ENCODE measurements at places on chromosomes 11 and 22.

GRCh38 chr11:46570790-46571398, 22.9 kb downstream of the AMBRA1 start:
- no peak for DNase-seq

GRCh38 chr11:78657968-78658839, 83.5 kb upstream of the NARS2 start:
- DNase-seq: no peak

DNA sequence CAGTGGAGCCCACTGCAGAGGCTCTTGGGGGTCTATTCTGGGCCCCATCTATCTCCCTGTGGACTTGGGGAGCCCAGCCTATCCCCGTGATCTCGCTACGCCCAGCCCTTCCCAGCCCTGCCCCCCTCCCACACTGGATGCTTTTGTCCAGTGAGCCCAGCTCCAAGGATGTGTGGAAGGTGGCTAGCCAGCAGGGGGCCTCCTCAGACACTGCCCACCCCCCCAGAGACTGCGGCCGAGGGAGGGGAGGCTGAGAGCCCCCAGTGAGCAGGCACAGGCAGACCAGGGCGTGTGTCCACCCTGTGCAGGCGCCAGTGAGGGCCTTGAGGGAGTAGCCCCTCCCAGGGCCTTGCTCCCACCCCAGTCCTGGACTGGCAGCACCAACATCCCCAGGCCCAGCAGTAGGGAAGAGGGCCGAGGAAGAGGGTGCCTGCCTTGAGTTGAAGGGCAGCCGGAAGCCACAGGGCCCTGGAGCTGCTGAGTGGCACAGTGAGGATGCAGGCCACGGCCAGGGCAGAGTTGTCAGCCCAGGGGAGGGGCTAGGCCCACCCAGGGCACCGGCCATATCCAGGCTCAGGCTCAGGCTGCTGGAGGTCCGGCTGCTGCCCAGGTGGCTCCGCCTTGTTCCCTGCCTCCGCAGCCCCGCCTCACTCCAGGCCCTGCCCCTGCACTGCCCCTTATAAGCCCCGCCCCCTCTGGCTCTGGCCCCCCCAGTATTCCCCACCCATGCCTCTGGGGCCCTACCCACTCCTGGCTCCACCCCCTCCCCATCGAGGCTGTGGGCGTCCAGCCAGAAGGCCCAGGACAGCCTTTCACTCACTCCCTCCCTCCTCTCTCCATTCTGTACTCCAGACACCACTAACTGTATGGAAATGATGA, 28.0 kb downstream of the MOB2 start:
- no peak for DNase-seq

DNA sequence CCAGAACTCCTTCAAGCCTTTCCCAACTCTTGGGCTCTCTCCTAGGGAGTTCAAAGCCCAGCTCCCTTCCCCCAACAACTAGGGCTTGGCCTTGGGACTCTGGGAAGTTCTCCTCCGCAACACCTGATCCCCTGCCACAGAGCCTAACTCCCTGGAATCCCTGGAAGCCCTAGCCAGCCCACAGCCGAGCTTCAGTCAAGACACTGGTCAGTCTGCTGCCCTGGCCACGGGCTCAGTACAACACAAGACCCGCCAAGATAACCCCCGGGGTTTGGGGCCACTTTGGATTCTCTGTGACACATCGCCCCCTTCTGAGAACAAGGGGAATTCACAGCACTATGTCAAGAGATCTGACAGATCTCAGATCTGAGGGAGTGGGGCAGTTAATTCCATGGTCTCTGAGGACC, 58.3 kb downstream of the SLC22A12 start:
- DNase-seq: no peak

DNA sequence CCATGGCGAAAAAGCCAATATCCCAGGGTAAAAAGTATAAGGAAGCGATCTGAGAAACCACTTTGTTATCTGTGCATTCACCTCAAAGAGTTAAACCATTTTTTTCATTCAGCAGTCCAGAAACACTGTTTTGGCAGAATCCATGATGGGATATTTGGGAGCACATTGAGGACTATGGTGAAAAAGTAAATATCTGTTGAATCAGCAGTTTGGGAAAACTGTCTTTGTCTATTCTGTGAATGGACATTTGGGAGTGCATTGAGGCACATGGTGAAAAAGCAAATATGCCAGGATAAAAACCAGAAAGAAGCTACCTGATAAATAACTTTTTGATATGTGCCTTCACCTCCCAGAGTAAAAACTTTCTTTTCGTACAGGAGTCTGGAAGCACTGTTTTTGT, 187.4 kb downstream of the OR4A47 start:
- DNase-seq: no peak

DNA sequence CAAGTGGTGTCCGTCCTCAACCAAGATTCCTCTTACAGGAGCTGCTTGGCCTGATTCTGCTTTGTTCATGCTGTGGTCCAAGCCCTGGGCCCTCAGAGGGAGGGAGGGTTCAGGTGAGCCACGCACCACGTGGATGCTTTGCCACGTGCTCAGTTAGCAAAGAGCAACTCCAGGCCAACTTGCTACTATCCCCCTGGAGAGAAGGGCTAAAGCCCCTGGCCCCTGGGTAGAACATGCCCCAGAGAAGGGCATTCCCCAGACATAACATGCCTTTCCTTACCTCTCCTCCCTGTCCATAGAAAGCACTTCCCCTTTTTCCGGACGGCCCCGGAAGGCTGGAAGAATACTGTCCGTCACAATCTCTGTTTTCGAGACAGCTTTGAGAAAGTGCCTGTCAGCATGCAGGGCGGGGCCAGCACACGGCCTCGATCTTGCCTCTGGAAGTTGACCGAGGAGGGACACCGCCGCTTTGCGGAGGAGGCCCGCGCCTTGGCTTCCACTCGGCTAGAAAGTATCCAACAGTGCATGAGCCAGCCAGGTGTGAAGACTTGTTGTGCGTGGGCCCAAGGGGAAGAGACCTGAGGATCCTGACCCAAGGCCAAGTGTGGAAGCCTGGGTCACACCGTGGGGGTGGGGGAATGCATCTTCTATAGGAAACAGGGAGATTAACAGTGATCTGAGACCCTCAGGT, 8.8 kb downstream of the FOXR1 start:
- DNase-seq: no peak

GRCh38 chr11:125192717-125193415, 28.3 kb downstream of the PKNOX2 start:
- DNase-seq: no peak

DNA sequence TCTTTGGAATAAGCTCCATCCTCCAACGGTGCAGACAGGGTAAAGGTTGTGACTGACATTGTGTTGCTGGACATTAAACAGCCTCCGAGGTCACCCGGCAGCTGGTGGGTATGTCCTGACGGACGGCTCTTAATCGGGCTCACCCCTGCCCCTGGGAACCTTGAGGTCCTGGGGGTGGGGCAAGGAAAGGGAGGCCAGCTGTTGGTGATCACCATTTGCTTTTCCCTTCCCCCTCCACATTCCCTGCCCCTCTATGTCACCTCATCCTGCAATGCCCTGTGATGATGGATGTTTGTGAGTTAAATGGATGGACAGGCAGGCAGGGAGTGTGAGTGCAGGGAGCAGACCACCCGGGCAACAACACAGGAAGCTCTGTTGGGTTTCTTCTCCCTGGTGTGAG, 26.3 kb downstream of the APLNR start:
- no peak for DNase-seq

DNA sequence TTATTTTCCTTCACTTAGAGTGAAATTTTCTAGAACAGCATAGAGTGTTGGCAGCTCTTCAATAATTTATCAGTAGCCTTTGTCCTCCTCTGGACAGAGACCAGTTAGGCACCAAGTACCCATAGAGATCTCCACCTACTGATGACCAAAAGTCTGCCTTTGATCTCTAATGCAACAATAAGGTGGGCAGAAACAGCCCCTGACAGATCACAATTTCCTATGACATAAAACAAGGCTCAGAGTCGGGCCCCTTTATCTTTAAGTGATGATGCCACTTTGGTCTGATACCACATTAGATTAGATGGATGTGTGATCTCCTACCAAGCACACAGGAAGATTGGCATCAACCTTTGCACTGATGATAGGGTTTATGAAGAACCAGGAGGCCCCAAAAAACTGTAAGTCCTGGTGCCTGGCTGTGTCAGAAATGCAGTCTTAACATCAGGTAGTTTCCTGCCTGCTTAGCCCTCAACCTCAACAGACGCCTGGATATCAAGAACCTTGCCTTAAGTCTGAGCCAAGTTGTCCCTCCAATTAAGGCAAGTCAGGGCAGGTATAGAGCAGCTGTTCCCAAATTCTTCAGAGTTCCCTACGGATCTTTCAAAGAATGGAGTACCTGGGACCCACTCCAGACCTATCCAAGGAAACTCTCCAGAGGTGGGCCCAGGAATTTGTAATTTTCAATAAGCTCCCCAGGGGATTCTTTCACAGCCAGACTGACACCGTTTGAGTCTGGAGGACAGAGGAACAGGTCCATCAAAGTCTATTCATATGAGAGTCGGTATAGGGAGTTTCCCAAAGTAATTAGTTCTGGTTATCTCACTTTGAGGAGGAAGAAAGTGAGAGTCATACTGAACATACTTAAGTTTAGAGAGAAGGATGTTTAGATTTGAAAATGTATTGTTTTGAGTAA, 30.6 kb upstream of the TMPRSS4 start:
- peak; percentile 25 for DNase-seq

GRCh38 chr11:119205574-119206510, at the start of gene CBL:
TSS of gene CBL (plus strand) at chr11:119206339. CDS start at chr11:119206418, 79 bp downstream.
- DNase-seq: peak; percentile 91

GRCh38 chr11:74138021-74138420, 32.8 kb downstream of the C2CD3 start:
- DNase-seq: no peak

DNA sequence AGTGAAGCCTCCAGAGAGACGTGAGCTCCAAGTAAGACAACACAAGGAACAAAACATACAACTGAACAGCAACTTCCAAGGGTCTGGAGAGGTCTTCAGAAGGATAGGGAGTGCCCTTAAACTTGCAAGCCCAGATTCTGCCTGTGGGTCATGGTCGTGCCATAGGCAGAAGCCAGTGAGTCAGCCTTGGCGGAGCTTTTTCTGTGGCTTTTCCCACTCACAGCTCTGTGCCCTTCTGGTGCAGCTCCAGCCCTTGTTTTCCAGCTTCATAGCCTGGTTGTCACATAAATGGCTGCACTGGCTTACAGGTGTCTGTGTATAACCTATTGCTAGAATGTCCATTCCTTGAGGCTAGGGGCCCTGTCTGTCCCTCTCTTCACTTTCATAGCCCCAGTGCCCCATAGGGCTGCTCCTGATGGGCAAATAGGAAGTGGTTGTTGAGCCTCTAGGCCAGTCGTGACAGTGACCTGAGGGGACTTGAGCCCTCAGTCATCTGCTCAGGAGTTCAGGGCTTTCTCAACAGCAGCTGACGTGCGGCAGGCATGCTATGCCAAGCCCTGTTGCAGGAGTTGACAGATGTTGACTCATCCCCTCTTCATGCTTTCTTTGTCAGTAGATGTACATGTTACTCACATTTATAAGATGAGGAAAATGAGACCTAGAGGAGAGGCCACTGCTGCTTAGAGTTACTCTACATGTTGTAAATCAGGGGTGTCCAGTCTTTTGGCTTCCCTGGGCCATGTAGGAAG, 7.4 kb downstream of the MED15 start:
- DNase-seq: no peak

GRCh38 chr11:57103899-57104605, 77.7 kb upstream of the LRRC55 start:
- DNase-seq: no peak

DNA sequence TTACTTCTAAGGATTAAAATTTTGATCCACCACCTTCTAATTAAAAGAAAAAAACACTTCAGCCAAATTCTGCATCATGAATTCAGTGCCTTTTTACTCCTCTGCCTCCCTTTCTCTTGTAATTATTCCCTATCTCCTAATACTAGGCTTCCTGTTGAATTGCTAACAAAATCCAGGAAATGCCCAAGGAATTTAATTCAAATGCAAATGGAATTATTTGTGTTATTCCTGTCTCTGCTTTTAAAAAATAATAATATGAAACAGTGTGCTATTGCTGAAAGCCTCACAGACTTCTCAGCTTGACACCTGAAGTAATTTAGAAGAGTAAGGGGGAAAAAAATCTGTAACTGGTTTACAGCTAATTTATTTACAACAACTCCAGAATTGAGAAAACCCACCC, 85.5 kb downstream of the DLG2 start:
- no peak for DNase-seq

DNA sequence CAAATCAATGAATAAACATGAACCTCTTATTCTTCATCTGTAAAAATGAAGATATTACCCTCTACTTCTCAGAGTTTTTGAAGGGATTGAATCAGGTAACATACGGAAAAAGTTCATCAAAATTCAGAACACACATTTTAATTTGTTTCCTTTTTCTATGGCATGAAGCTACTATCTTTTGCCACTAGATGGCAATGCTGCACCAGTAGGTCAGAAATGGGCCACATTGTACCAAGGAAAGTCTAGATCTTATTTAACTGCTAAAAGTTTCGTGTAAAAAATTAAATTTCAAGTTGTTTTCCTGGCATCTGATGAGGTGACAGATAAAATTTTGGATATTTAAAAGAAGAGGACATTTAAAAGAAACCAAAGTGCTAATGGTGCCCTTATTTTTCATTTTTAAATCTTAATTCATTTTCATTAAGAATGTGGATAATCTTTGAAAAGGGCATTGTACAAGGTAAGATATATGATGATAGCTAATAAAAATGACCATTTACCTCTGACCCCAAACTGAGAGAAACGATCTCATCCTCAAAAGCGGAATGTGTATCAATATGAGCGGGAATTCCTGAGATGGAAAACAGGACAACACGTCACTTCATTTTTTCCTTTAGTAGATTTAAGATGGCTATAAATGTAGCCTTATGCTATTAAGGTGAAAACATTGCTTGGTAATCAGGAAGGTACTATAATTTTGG, 16.1 kb downstream of the ALKBH8 start:
- DNase-seq: no peak

- no peak for DNase-seq
Measured at GRCh38 chr22:26849575-26849974, 192.2 kb downstream of the MIAT start.

- DNase-seq: no peak
Measured at GRCh38 chr11:15493066-15493465, 378.3 kb downstream of the INSC start.

GRCh38 chr11:3123305-3123704, 41.8 kb downstream of the OSBPL5 start:
- no peak for DNase-seq

DNA sequence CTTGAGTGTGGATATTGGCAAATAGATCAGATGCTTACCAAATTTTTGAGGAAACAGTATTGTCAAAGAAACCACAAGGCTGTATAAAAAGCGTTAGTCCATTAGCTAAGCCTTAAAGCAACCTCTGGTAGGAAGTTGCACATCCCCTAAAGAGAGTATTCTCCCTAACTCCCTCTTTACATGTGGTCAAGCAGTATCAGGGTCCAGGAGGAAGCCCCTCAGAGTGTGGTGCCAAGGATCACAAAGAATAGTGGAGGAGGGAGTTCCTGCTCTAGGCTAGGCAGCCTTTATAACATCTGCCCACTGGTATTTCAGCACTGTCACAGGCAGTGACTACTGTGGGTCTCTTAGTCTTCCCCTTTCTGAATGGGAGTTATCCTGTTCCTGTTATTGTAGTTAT, 18.8 kb upstream of the AMPD3 start:
- no peak for DNase-seq

- no peak for DNase-seq
Measured at GRCh38 chr11:13862845-13863392, 99.6 kb upstream of the SPON1 start.
